Caco-2 (cell line): ENCODE measurements at places on chromosomes 11 and 22. TPM values are rescaled to one million over a fixed set of nuclear protein-coding genes. Genes with fewer than 3 reads are reported as not detected.

DNA sequence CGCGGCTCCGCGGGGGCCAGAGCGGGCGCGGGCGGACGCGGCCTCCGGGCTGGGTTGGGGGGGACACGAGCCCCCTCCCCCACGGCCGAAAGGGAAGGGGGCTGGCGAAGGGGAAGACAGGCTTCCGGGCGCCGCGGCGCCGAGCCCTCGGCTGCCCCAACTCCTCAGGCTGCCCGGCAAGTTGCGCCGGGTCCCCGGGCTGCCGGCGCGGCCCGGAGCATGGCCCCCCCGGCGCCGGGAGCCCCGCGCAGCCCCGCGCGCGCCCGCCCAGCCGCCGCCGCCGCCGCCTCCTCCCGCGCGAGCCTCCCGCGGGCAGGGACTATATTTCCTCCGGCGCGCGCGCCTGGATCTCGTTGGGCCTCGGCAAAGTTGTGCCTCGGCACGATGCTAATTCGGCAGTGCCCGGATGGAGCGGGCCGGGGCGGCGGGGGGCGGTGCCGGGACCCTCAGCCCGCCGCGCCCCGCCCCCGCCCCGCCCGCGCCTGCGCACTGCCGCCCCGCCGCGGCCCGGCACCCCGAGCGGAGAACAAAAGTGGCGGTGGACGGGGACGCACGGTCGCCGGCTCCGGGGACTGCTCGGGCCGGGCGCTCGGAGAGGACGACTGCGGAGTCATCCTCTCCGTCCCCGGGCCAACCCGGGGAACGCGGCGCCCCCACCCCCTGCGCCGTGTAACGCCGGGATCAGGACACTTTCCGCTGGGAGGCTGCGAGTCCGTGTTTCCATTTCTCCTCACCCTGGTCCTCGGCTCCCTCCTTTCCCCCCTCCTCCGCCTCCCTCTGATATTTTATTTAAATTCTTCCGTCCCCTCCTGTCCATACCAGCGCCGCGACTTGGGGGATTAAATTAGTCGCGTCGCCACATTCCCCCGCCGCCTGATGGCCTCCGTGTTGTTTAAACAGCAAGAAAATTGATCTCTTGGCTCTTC lies at the start of gene PHF21B:
TSS of gene PHF21B (minus strand) at position 400 of the 926 bp plus-strand sequence. CDS start 456 bp downstream, outside the sequence.
- no peak within 1 kb of the TSS for H3K27ac ChIP-seq
- peaks cover 1% of the 10 kb centered on the region; the same call in 1 of the 2 replicates for H3K27me3 ChIP-seq
- DNase-seq: peak; percentile 60
- H3K36me3 ChIP-seq: no peaks in the 10 kb centered on the region

DNA sequence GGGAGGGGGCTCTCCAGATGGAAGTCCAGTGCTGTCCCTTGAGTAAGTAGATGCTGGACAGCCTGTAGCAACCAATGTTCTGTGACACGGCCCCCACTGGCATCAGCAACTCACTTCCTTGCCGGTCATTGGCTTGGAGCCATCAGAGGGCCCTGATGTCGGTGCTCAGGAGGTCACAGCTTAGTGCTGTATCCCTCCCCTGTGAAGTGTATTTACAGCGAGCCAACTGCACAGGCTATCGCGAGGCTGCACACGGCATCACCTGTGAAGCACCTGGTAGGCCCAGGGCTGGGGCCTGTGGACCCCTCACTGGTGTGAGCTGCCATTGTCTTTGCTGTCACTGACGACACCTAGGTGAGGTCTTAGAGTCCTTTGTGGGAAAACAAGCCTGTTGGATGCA lies 13.4 kb upstream of the ACR start:
- H3K27ac ChIP-seq: no peak overlapping the region
- H3K27me3 ChIP-seq: no peaks in the 10 kb centered on the region

Gene TTC38
- 44.5 and 48.9 TPM in 2 replicates for total RNA-seq

DNA sequence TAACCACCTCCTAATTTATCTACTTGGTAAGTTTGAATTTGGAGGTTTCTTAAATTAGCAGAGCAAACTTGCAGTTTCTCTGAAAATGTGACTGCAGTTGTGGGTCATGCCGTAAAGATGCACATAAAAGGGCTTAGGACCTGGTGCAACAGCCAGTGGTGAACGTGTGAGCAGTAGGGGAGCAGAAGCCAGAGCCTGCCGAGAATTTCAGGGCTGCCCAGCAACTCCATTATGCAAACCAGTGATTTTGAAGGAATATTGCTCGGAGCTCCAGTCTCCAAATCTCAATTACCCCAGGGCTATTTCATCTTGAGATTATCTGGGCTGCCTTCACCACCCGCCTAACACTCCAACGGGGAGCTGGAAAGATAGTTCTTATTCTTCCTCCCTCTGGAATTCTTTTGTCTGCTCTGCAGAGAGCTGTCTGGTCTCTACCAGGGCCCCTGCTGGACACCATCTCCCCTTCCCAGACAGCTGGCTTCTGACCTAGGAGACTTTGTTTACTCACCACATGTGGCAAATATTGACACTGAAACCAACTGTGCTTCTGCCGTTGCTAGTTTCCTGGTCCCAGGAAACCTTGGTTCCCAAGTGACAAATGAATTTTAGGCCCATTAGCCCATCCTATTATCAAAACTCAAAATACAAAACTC lies 93.9 kb downstream of the DSCAML1 start:
- H3K36me3 ChIP-seq: no peaks in the 10 kb centered on the region
- H3K4me1 ChIP-seq: peaks cover 33% of the 10 kb centered on the region
- H3K27me3 ChIP-seq: no peaks in the 10 kb centered on the region
- DNase-seq: peak; percentile 77

GRCh38 chr11:69707176-69707575 lies 3.4 kb upstream of the FGF19 start:
- H3K27ac ChIP-seq: no peak overlapping the region
- H3K4me1 ChIP-seq: peaks cover 32% of the 10 kb centered on the region
- no peaks in the 10 kb centered on the region for H3K36me3 ChIP-seq
- no peaks in the 10 kb centered on the region for H3K27me3 ChIP-seq
- no peak for DNase-seq

GRCh38 chr11:83023410-83023809 lies 48.3 kb downstream of the RAB30 start:
- H3K27ac ChIP-seq: no peak overlapping the region
- H3K36me3 ChIP-seq: 0 out of 2 replicates have a peak, but pooled peaks cover 2% of the 10 kb centered on the region
- H3K4me1 ChIP-seq: peaks cover 19% of the 10 kb centered on the region
- no peak overlapping the region for H3K4me3 ChIP-seq
- no peaks in the 10 kb centered on the region for H3K27me3 ChIP-seq
